Colonic mucosa (tissue), 4 donors: ENCODE measurements at places on chromosomes 4 and X. TPM values are rescaled to one million over a fixed set of nuclear protein-coding genes. Genes with fewer than 3 reads are reported as not detected.

SLC26A1 gene
- total RNA-seq, result 3.8 TPM

SSX4B gene
- total RNA-seq, result not detected

UGT2B17 gene
- 561 TPM for total RNA-seq

CSAG1 gene
- not detected for total RNA-seq

FGFRL1 gene
- 34.7 TPM for total RNA-seq

TKTL1 gene
- total RNA-seq, result not detected

GLRA2 gene
- 0.35 TPM for total RNA-seq

AMER1 gene
- 3.2 TPM for total RNA-seq

MYOZ2 gene
- not detected for total RNA-seq

PF4V1 gene
- total RNA-seq, result not detected
